ENCODE measurements at places on chromosomes 12 and 14.

- DNase-seq = no peak
Observed at GRCh38 chr14:106813477-106813823, 1287.1 kb downstream of the TMEM121 start.

GRCh38 chr14:67784244-67784823 is 32.1 kb downstream of the ZFYVE26 start:
- no peak for DNase-seq

- peak; percentile 67 for DNase-seq
Observed at GRCh38 chr14:88868558-88869159, 44.2 kb downstream of the TTC8 start.

DNA sequence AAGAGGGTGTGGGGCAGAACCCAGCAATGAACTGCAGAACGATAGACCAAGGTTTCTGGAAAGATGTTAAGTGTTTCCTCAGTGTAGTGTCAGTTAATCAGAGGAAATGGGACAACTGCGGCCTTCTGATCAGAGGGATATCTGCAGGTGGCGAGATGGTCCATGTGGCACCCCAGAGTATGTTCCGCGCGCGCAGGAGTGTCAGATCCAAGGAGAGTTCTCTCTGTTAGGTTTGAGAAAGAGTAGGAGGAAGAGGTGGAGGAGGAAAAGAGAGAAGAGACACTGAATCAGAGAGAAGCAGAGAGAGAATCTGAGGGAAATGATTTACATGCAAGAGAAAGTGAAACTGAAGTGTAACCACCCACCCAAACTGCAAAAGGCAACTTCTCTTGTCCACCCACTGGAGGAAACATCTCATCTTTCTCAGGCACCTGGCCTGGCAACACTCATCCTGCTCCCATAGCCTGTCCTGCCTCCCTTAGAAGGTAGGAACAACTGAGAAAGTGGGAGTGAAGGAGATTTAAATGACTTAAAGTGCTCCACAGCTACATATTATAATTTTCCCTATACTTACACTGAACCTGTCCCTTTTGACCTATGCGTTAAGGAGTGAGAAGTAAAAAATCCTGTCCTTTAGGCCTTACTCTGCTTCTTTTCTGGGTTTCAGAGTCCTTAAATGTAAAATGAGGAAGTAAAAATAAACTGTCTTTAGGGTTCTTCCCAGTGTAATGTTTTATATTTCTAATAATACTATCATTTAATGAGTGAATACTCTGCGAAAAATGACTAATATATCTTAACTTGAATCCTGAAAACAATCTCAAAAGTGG is 6.8 kb upstream of the TESPA1 start:
- no peak for DNase-seq

DNA sequence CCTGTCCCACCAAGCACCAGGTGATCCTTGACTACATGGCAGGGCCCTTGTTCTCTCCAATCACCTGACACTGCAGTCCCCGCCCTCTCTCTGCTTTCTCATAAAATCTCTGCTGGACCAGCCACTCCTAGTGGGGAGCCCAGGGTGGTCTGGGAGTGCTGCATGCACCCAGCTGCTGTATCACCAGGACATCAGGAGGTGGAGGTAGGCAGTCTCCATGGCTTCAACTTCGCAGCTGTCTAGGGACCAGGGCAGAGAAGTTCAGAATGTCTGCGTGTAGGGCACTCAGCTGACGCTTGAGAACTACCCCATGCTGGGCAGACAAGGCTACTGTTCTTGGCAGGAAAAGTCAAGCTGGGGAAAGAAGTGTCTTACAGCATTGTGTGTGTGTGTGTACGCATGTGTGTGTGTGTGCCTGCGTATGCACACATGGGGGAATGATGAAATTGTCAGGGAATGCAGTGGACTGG is 2.6 kb downstream of the WSCD2 start:
- DNase-seq = no peak

DNA sequence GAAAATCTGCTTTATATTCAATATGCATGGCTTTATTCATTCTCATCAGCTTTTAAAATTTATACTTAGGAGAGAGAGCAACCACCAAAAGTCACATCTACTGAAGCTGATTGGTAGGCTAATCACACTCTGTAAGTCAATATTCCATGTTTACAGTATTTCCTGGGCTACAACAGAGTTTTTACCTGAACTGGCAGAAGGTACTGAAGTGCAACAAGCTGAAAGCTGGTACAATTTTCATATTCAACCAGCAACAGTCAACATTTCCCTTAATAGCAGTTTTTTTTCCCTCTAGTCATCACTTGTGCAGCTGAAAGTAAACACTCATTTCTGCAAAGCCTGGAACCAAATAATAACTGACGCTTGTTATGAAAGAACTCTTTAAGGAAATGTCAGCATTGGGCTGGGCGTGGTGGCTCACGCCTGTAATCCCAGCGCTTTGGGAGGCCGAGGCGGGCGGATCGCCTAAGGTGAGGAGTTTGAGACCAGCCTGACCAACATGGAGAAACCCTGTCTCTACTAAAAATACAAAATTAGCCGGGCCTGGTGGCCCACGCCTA is 12.9 kb downstream of the BRAP start:
- no peak for DNase-seq

GRCh38 chr12:61574339-61574738 is 685.9 kb upstream of the USP15 start:
- no peak for DNase-seq

DNA sequence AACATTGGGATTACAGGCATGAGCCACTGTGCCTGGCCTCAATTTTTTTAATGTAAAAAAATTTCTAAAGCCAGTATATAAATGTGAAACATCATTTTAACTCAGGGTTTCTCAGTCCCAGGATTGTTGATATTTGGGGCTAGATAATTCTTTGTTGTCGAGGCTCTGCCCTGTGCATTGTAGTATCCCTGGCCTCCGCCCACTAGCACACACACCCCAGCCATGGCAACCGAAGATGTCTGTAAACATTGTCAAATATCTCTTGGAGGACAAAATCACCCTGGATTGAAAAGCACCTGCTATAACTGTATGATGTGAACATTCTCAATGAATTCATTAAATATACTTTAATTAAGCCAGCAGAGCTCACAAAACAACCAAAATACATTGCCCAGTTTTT is 8.4 kb upstream of the CIT start:
- peak; percentile 46 for DNase-seq
